ENCODE measurements at places on chromosomes 4 and X.

DNA sequence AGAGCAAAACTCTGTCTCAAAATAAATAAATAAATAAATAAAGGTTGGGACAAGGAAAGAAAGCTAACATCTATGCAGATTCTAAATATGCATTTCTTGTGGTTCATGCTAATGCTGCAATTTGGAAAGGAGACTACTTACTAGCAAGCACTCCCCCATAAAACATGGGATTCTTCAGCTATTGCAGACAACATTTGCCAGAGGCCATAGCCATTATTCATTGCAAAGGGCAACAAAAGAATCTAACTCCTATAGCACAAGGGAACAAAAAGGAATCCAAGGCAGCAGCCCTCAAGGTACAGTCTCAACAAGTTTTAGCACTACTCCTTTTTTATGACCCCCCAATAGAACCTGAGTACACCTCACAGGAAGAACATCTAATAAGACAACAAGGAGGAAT, 8.0 kb upstream of the HERC5 start:
- no peak for DNase-seq

GRCh38 chrX:132489578-132490419, 961 bp upstream of the MBNL3 start:
- no peak for DNase-seq

DNA sequence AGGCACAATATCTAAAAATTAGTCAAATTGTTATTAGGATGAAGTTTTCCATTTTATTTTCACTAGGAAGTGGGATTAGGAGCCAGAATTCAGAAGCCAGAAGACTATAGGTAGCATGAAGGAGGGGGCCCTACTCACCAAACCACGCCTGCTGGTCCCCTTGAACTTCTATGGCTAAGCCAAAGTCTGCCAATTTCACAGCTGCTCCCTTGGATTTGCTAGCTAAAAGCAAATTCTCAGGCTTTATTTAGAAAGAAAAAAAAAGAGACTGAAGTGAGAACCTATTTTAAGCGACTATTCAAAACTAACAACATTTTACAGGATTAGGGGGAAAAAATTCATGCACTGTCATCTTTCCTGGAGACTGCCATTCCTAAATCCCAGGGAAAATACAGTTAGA, 224.3 kb downstream of the CAMK2D start:
- DNase-seq = no peak

DNA sequence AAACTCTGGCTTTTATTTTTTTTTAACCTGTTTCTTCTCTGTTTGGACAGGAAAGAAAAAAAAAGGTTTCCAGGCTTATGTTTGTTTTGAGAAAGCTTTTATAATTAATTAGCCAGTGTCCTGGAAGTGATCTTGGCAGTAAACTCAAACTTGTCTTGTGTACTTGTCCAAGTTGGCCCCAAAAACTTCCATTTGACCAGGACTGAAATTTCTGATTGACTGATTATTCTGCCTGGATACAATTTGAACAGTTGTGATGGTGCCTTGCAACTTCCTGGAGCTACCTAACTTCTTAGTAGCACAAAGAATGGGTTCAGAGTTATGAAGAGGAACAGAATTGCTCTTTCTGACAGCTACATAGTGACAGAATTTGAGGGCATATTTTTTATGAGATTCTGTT, 62.0 kb downstream of the SLC4A4 start:
- no peak for DNase-seq

DNA sequence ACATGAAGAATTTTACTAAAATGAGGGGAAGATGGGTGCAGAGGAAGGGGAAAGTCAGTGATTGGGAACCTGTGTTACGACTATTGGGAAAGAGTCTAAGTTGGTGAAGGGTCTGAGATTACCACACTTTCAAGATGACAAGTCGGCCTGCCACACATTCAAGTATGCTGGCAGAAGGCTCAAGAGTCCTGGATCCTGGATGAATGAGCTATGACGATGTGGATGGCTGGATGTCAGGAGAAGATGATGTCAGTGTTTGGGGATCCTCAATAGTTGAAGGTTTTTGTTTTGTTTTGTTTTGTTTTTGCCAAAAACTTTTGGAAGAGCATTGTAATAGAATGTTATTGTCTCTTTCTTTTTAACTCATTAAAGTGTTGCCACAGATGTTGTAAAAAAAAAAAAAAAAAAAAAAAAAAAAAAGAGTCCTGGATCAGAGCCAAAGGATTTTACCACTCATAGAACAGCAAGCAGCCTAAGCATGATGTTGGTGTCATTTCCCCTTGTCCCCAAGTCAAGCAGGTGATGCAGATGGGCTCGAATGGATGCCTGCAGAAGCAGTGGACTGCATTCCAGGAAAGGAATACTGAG, 120.6 kb downstream of the REELD1 start:
- no peak for DNase-seq

DNA sequence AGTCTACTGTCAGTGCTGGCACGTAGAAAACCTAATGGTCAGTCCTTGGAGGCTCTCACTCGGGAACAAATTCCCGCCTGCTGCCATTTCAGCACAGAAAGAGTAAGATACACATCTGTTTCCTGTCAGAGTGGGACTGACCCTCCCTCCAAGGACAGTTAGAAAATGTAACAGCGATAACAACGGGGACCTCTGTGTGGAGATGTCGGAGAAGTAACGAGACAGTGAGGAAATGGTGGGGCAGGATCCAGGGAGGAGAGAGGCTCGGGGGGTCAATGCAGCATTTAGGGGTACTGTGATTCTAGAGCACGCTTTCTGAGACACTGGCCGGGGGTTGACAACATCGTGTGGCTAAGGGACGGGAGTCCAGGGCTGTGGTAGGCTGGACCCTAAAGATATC, 36.0 kb upstream of the SORCS2 start:
- DNase-seq = no peak

- no peak for DNase-seq
Observed at GRCh38 chr4:19925516-19925915, 326.2 kb upstream of the SLIT2 start.

GRCh38 chr4:139453041-139453370, 915 bp upstream of the RAB33B start:
- DNase-seq = no peak

DNA sequence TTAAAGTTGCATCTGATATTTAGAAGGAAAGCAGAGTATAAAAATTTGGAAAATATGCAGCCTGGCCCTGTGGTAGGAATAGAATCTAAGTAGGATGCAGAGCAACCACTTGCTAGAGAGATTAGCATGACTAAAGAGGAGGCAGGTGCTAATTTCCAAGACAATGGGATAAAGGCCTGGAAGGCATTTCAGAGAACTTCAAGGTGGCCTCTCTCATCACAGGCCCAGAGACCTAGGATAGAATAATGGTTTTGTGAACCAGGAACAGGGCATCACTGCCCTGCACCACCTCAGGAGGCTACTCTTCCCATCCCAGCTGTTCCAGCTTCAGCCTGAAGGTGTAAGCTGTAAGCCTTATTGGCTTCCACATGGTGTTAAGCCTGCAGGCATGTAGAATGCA, 621.7 kb upstream of the HS3ST1 start:
- no peak for DNase-seq

DNA sequence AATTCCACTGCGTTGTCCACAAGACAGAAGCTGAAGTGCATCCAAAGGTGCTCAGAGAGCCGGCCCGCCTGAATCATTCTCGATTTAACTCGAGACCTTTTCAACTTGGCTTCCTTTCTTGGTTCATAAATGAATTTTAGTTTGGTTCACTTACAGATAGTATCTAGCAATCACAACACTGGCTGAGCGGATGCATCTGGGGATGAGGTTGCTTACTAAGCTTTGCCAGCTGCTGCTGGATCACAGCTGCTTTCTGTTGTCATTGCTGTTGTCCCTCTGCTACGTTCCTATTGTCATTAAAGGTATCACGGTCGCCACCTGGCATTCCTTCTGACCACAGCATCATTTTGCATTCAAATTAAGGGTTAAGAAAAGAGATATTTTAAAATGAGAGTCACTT, 115.5 kb downstream of the NFKB1 start:
- no peak for DNase-seq

DNA sequence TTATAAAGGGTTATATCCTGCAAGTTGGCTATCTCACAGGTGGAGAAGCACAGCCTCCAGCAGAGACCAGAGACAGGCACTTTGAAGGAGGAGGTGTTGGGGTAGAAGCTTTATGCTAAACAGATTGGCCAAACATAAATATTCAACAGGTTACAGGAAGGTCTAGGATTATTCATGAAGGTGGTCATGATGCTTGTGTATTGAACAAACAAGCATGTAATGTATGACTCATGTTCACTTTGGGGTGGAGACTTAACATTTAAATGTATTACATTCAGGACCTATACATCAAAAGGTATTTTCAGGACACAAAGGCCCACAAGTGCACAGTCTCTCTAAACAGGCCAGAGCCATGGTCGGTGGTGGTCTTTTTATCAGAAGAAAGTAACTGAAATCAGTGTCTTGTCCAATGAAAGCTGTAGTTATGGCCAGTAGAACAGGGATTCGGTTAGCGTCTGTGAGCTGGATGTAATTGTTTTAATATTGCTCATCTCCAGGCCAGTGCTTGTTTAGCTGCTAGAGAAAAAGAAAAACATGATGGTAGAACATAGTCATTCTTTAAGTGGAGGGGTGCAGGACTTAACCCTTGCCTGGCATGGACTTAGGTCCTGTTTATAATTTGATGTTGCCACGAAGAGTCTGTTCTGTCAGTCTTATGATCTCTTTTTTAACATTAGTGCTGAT, 555.2 kb upstream of the PCDH10 start:
- DNase-seq = no peak
